ENCODE measurements at places on chromosomes 4 and X. TPM values are rescaled to one million over a fixed set of nuclear protein-coding genes. Genes with fewer than 3 reads are reported as not detected.
A peak's percentile ranks its signal among the peaks of the same experiment; 100 is the strongest.

The CT83 gene
- not detected for total RNA-seq

The LRAT gene
- total RNA-seq: not detected

The GPRIN3 gene
- 51.1 TPM for total RNA-seq

The VCX gene
- total RNA-seq: not detected

The TGIF2LX gene
- not detected for total RNA-seq

The TRIM75 gene
- total RNA-seq: not detected

GRCh38 chrX:46582966-46583365 lies 9.4 kb downstream of the CHST7 start:
- no peak for DNase-seq

DNA sequence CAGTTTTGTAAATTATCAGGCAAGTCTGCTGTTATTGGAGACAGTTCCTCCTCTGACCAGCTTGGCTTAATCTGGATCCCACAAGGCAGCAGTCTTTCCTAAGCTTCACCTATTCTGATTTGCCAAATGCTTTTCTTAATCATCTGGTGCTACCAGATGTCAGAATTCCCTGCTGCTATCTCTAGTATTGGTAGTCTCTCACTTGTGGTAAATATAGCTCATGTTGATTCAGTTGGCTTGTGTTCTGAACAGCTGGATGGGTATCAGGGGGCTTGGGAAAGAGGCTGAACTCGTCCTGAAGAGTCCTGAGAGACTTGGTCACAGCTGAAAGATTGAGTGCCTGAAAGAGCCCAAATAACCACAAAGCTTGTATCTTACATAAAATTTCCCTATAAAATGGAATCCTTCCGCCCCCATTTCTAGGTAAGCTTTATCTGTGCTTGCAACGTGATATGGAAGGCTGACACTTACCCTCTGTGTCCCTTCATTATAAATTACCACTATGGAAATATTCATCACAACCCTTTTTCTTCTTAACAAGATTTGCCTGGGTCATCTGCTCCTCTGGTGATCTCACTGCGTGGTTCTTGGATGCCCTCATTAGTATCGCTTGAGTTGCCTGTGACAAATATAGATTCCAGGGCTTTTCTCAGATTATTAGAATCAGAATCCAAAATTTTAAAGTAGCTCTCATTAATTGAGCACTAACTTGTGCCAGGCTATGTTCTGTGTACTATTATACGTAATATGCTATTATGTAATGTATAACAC lies 104.1 kb upstream of the GPRIN3 start:
- no peak for DNase-seq

- DNase-seq: no peak
Observed at GRCh38 chrX:66914080-66914479, 275.2 kb upstream of the EDA2R start.

DNA sequence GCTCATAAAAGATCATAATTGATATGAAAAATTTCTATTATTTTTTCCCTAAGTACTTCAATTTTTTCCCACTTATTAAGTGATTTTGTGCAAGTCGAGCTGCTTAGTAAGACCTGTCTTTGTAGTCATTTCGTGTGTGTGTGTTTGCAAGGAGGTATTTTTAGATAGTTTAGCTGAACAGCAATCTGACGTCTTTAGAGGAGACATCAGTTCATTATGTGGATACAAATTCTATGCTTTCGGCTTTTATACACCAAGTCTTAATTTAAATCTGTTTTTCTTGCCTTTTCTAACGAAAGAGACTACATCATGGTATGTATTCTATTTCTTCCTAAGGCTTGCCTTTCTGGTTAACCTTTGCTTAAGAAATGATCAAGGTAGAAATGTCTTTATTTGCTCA lies 179.4 kb downstream of the RAPGEF2 start:
- DNase-seq: no peak

GRCh38 chr4:102535398-102536082 lies 34.4 kb downstream of the NFKB1 start:
- no peak for DNase-seq

GRCh38 chrX:148385471-148385870 lies 114.9 kb upstream of the AFF2 start:
- DNase-seq: no peak

DNA sequence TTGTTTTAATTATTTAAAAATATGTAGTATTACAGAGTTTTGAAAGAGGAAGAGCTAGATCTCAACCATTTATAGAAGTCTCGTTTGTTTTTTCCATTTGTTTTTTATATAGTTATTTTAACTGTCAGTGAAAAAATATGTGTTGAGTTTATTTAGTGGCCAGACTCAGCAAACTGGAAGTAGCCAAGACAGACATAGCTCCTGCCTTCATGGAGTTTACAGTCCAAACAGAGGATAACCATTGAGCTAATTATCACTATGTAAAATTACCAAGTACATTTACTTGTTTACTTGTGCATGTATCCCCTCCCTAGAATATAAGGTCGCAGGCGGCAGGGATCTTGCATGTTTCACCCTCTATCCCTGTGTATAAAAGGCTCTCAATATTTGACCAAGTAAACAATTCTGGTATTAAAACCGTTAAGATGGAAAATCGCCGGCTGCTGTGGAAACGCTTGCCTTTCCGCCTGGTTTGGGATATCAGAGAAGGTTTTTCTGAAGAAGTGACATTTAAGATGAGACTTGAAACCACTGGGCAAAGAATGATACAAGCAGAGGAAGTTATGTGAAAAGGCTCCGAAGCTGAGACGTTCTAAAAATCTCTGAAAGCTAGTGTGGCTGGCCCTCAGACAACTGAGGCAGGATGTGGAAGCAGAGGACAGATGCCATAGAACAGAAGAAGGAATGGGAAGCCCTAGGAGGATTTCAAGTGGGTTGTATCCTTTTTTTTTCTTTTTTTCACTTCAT lies 1.3 kb upstream of the CCNI start:
- DNase-seq: no peak

- no peak for DNase-seq
Observed at GRCh38 chr4:181777518-181777917, 465.7 kb upstream of the TENM3 start.

- DNase-seq: no peak
Observed at GRCh38 chrX:43973249-43974099, at the start of gene NDP. Gene NDP (minus strand): TSS chrX:43973390. CDS start chrX:43958645, 14,745 bp downstream.

GRCh38 chr4:74366367-74366911 lies 1.5 kb downstream of the EREG start:
- no peak for DNase-seq

GRCh38 chr4:81881855-81882621 lies 410.3 kb upstream of the RASGEF1B start:
- DNase-seq: no peak

- DNase-seq: peak; percentile 65
Observed at GRCh38 chr4:54942721-54943120, 182.7 kb downstream of the KDR start.

DNA sequence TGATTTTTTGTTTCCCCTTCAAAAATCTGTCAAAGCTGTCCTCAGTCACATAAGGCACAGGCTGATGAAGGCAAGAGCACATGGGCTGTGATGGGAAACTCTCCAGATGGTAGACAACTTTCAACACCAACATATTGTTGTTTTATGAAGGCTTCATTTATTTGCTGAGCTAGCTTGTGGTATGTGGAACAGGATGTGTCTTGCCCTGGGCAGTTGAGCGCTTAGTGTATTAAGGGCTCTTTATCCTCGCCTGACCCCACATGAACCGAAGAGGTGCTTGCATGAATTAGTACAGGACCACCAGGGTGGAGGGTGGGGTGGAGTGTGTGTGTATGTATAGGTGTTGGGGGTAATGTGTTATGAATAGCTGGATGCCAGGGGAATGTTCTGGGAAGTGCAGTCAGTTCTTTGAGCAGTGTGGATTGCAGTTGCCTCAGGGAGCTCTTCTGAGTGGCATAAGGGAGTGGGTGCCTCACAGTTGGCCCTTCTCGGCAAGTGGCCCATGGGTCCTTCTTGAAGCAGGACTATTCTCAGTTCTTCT lies 103.1 kb downstream of the PHEX start:
- DNase-seq: no peak

DNA sequence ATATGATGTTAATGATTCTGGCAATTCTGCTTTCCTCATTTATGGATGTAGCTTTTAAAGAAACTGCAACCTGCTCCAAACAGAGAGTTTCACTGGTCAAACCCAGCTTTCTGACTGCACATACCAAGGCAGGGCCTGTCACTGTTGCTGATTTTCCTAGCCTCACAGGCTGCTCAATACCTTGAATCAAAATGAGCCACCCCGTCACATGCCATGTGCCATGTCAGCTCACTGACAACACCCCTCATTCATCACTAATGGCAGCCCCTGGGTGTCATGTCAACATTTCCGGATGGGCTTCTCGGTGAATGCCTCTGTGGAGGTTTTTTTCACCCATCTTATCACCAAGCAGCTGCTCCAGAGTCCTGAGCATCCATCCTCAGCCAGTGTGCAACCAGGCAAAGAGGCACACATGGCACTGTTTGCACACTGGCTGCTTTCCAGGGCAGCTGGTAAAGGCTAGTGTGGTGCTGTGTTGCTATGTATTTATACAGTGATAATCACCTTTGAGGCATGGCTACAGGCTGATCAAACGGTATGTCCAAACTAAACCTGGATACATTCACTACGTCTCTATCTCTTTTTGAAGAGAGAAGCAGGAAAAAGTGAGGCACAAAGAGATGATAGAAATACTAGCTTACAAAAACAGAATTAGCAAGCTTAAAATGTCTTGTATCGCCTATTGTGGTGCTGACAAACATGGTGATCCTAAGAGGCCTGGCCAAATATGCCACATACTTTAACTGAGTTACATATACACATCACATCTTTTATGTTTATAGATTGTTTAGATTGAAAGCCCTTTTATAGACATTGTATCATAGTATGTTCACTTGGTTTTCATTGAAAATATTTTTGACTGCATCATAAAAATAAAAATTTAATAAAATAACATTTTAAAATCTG lies 94.6 kb upstream of the INPP4B start:
- no peak for DNase-seq

DNA sequence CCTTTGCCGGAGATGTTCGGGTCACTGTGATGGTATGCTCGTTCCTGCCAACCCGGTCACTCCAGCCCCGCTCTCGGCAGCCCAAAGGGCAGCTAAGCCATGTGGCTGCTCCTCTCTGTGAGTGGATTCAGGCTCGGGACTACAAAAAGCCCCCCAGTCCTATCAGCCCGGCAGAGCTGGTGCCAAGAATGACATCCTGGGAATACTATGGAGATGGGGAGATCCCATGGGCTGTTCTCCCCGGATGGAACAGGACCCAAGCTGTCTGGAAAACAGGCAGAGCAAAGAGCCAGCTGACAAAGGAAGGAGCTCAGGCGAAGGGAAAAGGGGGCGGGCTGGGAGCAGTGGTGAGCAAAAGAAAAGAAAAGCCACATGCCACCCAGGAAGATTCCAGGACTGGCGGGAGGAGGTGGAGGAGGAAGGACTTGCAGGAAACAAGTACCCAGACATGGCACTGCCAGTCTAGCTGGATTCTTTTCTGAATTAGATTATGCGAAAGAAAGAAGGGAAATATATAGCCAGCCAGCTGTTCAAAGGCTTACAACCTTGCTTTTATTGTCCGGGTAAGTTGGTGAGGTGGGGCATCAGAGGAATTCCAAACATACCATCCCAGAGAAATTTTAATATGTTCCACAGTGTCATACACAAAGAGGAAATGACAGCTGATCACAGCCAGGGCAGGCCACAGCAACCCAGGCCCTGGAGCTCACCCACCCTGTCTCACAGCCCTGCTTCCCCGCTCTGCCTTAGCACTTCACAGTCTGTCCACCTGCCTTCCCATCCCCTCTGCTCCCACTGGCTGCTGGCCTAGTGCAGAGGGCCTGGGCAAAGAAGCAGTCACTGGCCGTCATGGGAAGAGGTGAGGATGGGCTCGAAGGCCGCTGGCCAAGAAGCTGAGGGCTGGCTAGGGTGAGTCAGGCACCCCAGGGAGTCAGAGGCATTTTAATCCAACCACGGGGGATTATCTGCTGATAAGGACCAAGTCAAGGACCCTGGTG lies 3.4 kb downstream of the NDP start:
- no peak for DNase-seq

DNA sequence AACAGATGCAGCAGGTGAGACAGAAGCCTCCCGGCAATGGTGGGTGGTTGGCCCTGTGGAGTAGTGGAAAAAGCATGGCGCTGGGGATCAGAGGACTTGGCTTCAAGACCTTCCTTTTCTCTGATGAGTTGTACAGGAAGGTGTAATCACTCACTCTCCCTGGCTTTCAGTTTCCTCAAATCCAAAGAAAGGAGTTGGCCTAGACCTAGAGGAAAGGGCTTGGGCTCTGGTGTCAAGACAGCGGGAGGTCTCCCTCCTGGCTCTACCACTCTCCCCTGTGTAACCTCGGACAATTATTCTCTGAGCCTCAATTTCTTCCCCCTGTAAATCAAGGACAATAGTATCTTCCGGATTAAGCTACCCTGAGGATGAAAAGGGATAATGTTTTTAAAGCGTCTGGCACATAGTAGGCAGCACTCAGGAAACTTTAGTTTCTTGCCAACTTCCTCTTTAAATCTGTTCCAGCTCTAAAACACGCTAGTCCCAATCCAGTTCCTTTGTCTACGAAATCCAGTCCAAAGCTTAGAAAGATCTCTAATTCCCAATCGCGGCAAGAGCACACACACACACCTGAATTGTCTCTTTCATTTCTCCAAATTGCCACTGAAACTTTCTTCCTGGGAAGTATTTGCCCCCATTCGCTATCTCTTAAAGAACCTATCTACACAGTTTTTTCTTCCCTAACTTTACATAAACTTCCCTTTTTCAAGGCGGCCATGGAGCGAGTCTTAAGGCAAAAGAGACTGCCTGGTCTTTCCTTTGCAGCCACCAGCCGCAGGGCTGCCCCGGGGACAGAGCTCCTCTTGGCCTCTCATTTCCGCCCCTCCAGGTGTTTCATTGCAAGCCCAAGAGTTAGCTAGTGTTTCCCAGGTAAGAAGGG lies 29.9 kb upstream of the GPC4 start:
- DNase-seq: no peak

- no peak for DNase-seq
Observed at GRCh38 chr4:185966997-185967775, 101.8 kb upstream of the TLR3 start.
